ENCODE measurements at places on chromosomes 7 and 10.
A peak's percentile ranks its signal among the peaks of the same experiment; 100 is the strongest.

DNA sequence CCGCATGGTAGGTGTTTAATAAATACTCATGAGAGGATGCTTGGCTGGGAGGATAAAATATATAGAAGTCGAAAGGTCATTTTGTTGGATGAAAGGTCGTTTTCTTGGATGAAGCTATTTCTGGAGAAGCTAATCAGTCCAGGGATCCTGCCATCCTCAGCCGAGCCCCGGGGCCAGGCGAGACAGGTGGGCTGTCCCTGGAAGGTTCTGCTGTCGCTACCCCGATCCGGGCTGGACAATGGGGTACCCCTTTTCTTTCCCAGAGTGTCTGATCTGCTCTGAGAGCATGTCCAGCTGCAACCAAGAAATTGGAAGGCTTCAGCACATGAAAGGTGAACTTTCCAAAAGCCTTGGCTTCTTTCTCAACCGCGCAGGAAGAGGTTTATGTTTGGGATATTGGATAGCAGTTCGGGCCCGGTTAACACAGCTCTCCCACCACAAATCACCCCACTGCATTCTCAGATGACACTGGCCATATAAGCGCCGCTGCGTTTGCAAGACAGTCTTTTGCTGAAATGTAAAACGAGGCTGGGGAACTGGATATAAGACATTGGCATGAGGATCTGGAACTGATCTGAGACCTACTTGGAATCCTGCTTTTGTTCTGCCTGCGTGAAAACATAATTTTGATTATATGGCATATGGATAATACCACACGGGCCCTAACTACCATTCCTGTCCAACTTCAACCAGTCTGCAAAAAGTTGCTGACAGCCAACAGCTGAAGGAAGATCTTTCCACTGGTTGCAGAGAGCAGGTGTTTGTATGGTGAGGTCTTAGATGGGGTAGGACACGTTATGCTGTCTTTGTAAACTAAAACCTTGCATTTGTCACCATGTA, 31.2 kb upstream of the MSRB2 start:
- H3K4me3 ChIP-seq: no peak overlapping the region
- no peak for DNase-seq
- no peaks in the 10 kb centered on the region for H3K27me3 ChIP-seq
- peaks cover 9% of the 10 kb centered on the region for H3K4me1 ChIP-seq
- no peak overlapping the region for H3K27ac ChIP-seq
- no peaks in the 10 kb centered on the region for H3K36me3 ChIP-seq

- H3K27me3 ChIP-seq: peaks cover 32% of the 10 kb centered on the region
- DNase-seq: no peak
- peaks cover 2% of the 10 kb centered on the region for H3K36me3 ChIP-seq
- no peak overlapping the region for H3K4me3 ChIP-seq
- H3K27ac ChIP-seq: no peak overlapping the region
Measured at GRCh38 chr10:99279626-99280111, 44.0 kb upstream of the HPSE2 start.

GRCh38 chr7:32047075-32047474, 23.1 kb downstream of the PDE1C start:
- H3K27me3 ChIP-seq: no peaks in the 10 kb centered on the region
- no peak overlapping the region for H3K4me3 ChIP-seq
- no peak for DNase-seq
- H3K36me3 ChIP-seq: no peaks in the 10 kb centered on the region
- peaks cover 15% of the 10 kb centered on the region for H3K4me1 ChIP-seq

- peaks cover 93% of the 10 kb centered on the region for H3K27me3 ChIP-seq
- DNase-seq: no peak
- H3K36me3 ChIP-seq: no peaks in the 10 kb centered on the region
- no peaks in the 10 kb centered on the region for H3K4me1 ChIP-seq
- H3K4me3 ChIP-seq: no peak overlapping the region
Measured at GRCh38 chr7:128161466-128162125, 79.5 kb upstream of the LEP start.

- peak overlapping the region; percentile 79 for H3K27ac ChIP-seq
- peaks cover 5% of the 10 kb centered on the region for H3K4me1 ChIP-seq
- DNase-seq: no peak
- H3K4me3 ChIP-seq: no peak overlapping the region
- no peaks in the 10 kb centered on the region for H3K27me3 ChIP-seq
- no peaks in the 10 kb centered on the region for H3K36me3 ChIP-seq
Measured at GRCh38 chr7:34389332-34390078, 268.5 kb upstream of the NPSR1 start.
